ENCODE measurements at places on chromosomes 5 and 9.

DNA sequence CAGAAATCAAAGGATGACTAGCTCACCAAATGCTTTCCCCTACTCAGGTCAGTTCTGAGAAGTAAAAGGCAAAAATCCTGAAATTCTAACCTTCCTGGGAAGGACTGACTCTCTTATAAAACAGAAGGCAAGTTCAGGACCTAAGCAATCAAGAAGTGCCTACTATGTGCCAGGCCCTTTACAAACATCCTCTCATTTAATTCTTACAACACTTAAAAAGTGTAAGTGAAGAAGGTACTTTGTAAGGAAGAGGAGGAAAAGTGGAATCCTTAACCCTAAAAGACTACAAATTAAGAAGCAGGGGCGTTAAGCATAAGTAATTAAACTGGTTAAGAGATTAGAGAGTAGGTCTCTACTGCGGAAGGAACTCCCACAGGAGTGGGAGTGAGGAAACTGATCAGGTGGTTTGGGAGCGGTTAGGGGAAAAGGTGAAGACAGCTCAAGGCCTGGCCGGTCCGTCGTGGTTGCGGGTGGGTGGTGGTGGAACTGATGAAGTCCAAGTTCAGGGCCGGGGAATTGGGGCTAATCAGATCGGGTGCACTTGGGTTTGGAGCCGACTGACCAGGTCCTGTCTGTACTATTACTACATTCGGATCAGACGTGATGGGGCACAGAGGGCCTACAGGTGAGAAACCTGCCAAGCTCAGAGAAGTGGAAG lies 839 bp downstream of the MED27 start:
- no peak for DNase-seq

GRCh38 chr5:40866844-40867243 lies 25.7 kb downstream of the CARD6 start:
- no peak for DNase-seq

- DNase-seq: no peak
Observed at GRCh38 chr5:107395632-107396350, 274.9 kb downstream of the EFNA5 start.

DNA sequence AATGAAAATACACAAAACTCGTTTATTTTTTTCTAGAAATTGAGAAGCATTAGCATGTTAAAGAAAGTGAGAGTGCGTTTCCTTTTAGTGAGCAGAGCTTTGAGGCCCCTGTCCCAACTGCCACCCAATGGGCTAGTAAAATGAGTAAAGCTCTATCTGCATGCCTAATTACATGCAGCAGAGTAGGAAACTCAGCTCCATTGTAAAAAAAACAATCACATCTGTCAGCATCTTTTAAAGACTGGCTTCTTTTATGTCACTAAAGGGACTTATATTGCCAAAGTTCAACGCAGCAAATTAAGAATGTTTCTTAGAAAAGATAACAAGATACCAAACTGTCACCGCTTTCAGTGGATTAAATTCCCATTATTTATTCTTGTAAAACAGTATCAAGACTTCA lies 154.0 kb downstream of the SNCAIP start:
- DNase-seq: no peak

- no peak for DNase-seq
Observed at GRCh38 chr9:93577078-93577974, 942 bp downstream of the PHF2 start.

- no peak for DNase-seq
Observed at GRCh38 chr9:109101202-109101595, 18.5 kb downstream of the TMEM245 start.

GRCh38 chr9:38120961-38121360 lies 51.9 kb upstream of the SHB start:
- no peak for DNase-seq

- no peak for DNase-seq
Observed at GRCh38 chr9:99216073-99216472, 5.7 kb downstream of the ALG2 start.

DNA sequence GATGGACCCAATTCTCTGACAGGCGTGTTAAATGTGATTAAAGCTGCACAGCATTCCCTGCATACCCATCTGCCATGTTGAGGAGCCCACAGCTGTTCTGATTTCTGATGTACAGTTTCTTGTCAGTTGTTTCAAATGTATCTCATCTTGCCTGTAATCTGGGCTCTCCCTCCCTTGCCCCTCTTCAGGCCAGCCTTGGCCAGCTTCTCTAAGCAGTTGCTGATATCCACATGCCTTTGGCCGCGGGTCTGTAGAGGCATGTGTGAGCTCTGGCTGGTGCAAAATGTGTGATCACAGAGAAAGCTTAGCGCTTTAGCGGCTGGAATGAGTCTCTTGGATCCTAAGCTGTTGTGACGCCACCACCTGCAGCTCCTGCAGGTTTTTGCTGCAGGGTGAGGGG lies 332.0 kb downstream of the MLLT3 start:
- DNase-seq: no peak

GRCh38 chr5:135337064-135337463 lies 62.0 kb downstream of the MACROH2A1 start:
- DNase-seq: no peak

- DNase-seq: no peak
Observed at GRCh38 chr9:93531374-93531773, 45.0 kb upstream of the PHF2 start.

DNA sequence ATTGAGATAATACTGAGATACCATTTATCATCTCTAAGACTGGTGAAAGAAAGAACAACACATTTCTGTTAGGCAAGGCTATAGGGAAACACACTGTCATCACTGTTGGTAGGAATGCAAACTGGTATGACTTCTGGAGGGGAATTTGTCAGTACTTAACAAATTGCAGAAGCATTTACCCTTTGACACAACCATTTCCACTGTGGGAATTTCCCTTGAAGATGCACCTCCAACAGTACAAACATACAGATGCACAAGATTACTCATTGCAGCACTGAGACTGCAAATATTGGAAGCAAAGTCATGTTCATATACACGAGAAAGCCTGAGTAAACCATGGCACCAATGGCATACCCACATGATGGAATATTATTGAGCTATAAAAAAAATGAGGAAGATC lies 17.6 kb downstream of the GM2A start:
- DNase-seq: no peak

- DNase-seq: no peak
Observed at GRCh38 chr5:14036947-14037346, 92.5 kb upstream of the DNAH5 start.

DNA sequence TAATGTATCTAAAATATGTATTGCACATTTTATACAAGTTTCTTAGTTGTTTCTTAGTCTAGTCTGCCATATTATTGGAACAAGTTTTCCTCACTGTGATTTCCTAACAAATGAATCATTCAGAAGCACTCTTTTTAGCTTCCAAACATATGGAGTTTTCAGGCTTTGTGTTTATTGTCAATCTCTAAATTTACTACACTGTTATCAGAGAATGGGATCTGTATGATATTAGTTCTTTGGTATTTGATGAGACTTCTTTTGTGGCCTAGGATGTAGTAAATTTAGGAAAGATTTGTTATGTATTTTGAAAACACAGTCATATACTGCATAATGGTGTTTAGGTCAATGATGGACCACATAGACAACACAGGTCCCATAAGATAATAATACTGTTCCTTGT lies 25.7 kb downstream of the SREK1IP1 start:
- no peak for DNase-seq

- no peak for DNase-seq
Observed at GRCh38 chr9:27528076-27528885, 1.3 kb downstream of the MOB3B start.

- peak; percentile 64 for DNase-seq
Observed at GRCh38 chr9:115146581-115147021, 28.6 kb upstream of the TNC start.

DNA sequence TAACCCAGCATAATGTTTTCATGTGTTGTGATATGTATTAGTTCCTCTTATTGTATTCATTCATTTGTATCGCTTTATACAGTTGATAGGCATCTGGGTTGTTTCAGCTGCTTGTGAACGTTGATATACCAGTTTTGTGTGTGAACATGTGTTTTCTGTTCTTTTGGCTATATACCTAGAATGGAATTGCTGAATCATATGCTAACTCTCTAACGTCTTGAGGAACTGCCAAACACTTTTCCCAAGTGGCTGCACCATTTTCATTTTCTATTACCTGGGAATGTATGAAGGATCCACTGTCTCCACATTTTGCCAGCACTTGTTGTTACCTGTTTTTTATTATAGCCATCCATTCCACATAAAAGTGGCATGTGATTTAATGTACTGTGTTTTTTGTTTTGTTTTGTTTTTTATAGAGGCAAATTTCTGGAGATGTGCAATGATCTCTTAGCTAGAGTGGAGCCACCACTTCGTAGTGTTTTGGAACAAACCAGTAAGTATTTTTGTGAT lies 34.6 kb downstream of the HSPA4 start:
- no peak for DNase-seq

- no peak for DNase-seq
Observed at GRCh38 chr5:170263906-170264305, 31.1 kb downstream of the C5orf58 start.

DNA sequence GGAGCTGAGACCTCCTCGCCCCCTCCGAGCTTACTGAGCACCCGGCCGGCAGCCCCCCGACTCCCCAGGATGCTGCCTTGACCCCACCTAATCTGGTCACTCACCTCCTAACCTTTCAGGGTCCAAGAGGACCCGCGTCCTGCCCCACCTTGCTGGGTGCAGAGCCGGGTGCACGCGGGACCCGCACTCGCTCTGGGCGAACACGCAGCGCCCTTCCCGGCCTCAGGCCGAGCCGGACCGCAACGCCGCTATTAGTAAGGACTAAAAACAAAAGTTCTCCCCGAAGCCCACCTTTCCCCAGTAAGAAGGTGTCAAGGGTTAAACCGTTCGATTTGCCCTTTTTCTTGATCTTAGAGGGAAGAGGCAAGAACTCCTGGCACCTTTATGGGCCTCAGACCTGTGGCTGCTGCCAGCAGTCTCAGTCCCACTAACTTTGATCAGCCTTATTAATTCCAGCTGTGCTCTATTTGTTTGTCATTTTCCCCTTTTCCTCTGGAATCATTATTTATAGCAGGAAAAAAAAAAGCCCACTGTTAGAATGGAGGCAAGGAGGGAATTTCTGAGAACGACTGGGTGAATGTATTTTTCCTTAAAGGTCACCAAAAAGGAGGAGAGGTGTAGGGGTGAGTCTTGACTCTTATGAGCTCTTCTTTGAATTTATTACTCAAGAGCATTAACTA lies 10.5 kb downstream of the IRX2 start:
- DNase-seq: no peak

DNA sequence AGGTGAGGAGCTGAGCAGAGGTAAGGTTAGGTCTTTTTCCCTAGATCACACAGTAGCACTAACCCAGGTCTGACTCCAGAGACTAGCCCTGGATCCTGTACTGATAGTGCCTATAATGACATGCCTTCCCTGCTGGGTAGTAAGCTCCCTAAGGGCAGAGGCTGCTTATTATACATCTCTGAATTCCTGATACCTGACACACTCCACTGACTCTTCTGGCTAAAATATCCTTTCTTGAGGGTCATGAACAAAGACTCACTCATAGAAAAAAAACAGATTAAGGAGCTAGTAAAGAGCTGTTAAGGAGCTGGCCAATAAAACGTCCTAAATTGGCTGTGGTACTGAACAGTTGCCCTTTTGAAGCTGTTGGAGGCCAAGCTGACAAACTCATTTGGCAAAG lies 149.0 kb upstream of the ITGA1 start:
- no peak for DNase-seq

DNA sequence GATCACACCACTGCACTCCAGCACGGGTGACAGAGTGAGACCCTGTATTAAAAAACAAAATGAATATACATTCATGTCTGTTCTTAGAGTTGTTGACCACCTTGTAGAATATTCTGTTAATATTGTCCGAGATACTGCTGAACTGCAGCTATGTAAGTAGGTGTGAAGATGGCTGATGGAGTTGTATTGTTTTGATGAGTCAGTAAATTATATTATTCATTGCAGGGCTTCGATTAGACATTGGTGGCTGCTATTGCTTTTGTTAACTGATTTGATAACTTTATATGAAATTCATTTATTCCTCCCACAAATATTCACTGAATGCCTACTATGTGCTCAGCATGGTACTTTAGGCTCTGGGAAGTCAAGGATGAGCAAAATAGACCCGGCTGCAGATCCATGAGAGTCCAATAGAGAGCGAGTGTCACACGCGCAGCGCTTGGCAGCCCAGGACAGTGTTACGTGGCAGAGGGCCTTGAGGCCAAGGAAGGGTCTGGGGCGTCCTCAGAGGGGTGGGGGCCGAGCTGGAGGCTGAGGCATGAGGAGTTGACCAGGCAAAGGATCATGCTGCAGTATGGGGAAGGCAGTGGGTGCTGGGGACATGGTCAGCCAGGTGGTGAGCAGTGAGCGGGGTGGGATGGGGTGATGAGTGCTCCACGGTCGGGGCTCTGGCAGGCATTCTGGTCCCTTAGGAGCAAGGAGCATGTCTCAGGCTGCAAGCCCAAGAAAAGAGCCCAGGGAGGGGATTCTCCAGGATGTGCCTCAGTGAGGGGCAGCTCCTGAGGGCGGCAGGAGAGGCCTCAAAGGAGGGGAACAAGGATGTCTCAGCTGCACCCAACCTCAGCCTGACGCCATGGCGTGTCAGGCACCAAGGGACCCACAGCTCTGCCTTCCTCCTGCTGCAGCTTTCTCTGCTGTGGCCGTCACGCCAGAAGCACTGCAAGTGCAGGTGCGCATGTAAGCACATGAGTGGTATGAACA lies 243.5 kb downstream of the GADD45G start:
- no peak for DNase-seq

DNA sequence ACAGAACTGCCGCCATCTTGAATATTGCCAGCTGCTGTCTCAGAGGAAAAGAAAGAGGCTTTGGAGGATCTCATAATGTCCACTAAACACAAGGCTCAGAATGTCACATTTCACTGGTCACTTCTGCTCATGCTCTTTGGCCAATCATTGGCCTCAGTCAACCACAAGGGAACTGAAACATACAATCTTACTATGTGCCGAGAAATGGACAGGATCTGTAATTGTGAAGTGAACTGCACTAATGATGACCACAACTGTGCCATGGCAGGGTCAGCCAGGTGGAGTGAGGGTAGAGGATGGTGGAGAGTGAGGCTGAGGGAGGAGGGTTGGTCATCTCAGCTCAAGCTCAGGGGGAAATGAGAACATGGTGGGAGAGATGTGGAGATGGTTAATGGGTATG lies 32.8 kb downstream of the GDNF start:
- DNase-seq: no peak

DNA sequence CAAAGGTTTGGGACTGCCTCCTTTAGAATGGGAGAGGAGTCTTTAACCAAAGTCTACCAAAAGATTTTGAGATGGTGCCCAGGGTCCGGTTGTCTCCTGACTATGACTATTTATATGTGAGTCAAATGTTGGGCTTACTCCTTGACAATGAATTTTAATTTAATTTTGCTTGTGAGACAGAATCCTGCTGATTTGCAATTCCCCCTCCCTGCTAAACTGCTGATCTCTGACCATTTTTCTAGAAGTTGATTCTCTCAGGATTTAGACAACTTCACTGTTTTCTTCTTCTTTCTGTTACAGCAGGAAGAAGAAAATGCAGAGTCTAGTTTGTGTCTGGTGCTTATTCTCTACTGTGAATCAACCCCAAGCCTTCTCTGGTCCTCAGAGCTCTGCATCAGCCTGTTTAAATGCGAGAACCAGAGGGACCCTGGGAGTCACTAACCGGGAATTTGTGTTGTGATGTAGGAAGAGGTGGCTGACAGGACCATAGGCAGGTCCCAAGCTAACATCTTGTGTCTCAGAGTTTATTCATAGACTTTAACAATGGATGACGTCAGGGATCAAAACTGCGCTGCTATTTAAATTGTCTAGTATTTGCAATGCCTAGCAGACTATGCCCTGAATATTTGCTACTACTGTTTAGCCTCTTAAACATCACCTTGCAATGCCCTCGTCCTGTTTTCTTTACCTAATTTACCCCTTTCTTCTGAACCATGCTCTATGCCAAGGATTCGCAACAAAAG lies 124.0 kb upstream of the TAF11L2 start:
- no peak for DNase-seq

Data from amniotic stem cell (primary cell).